ENCODE measurements at places on chromosomes 7 and 10. TPM values are rescaled to one million over a fixed set of nuclear protein-coding genes. Genes with fewer than 3 reads are reported as not detected.

Gene GPER1
- 0.79 TPM for total RNA-seq

Gene CCDC136
- 1.8 TPM for total RNA-seq

Gene ASB10
- not detected for total RNA-seq

Gene EGR2
- total RNA-seq = 0.86 TPM

Gene HNRNPA2B1
- total RNA-seq = 1,282 TPM

Gene HOXA2
- 1.4 TPM for total RNA-seq

Gene HOXA1
- total RNA-seq = 3.6 TPM

Gene AQP1
- total RNA-seq = 0.44 TPM

Gene BRAT1
- 39.5 TPM for total RNA-seq

Gene CCDC71L
- total RNA-seq = 13.6 TPM

Gene PLXDC2
- total RNA-seq = 0.06 TPM

Gene CNPY1
- not detected for total RNA-seq

Gene LIPF
- not detected for total RNA-seq

Gene PFKP
- total RNA-seq = 485 TPM

Gene DUSP5
- total RNA-seq = 100 TPM

Gene SH2D4B
- not detected for total RNA-seq

Gene CDK6
- total RNA-seq = 23.2 TPM

Gene VSTM4
- total RNA-seq = 0.48 TPM

Gene TAF6
- 65.0 TPM for total RNA-seq

Gene CYP3A7
- not detected for total RNA-seq

Gene SNCG
- total RNA-seq = 6.6 TPM

Gene GIMAP5
- total RNA-seq = not detected

Gene NPTX2
- not detected for total RNA-seq

Gene FXYD4
- not detected for total RNA-seq

Gene MSMB
- not detected for total RNA-seq

Gene KCNK18
- not detected for total RNA-seq

Gene OR9A2
- not detected for total RNA-seq

Gene NODAL
- total RNA-seq = not detected

Gene PLEKHA8
- total RNA-seq = 7.6 TPM

Gene LIPN
- total RNA-seq = not detected

Gene DNAJC30
- total RNA-seq = 10.4 TPM

Gene KCTD7
- 8.9 TPM for total RNA-seq

Gene ANKRD61
- total RNA-seq = 0.50 TPM

Gene COBL
- 4.9 TPM for total RNA-seq

Gene AGFG2
- 8.5 TPM for total RNA-seq

Gene ANKRD7
- 0.21 TPM for total RNA-seq

Gene ZNF3
- 19.8 TPM for total RNA-seq

Gene PALD1
- total RNA-seq = 5.9 TPM

Gene GPR26
- not detected for total RNA-seq

Gene LIPJ
- total RNA-seq = not detected

Gene INA
- total RNA-seq = 28.1 TPM

Gene GOLGA7B
- total RNA-seq = 4.9 TPM

Gene CUBN
- total RNA-seq = 0.25 TPM

Gene TRIM74
- total RNA-seq = 0.52 TPM

Gene SLIT1
- total RNA-seq = 0.03 TPM

Gene POR
- total RNA-seq = 154 TPM

Gene IDI2
- not detected for total RNA-seq

Gene CLCN1
- 0.06 TPM for total RNA-seq

Gene UPK3B
- 20.2 TPM for total RNA-seq

Gene TMEM273
- total RNA-seq = not detected

Gene SPAM1
- total RNA-seq = not detected

Gene TASOR2
- total RNA-seq = 53.7 TPM
